ENCODE measurements at places on chromosomes 13 and 19.
A peak's percentile ranks its signal among the peaks of the same experiment; 100 is the strongest.

DNA sequence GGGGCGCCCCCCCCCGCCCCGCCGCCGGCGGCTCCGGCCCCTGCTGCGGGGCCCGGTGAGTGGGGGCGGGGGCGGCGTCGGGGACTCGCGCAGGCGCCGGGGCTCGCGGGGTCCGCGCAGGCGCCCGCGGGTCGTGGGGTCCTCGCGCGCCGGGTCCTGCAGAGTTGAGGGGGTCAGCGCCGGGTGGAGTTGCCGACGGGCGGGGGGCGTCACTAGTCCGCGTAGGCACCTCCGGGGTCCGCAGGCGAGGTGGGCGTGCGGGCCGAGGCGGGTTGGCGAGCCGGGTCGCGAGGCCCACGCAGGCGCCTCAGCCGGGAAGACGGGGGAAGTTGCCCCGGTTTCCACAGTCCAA lies 365 bp downstream of the PPP6R1 start:
- DNase-seq = peak; percentile 40

- DNase-seq = no peak
Measured at GRCh38 chr19:12752056-12752781, 628 bp downstream of the BEST2 start.

DNA sequence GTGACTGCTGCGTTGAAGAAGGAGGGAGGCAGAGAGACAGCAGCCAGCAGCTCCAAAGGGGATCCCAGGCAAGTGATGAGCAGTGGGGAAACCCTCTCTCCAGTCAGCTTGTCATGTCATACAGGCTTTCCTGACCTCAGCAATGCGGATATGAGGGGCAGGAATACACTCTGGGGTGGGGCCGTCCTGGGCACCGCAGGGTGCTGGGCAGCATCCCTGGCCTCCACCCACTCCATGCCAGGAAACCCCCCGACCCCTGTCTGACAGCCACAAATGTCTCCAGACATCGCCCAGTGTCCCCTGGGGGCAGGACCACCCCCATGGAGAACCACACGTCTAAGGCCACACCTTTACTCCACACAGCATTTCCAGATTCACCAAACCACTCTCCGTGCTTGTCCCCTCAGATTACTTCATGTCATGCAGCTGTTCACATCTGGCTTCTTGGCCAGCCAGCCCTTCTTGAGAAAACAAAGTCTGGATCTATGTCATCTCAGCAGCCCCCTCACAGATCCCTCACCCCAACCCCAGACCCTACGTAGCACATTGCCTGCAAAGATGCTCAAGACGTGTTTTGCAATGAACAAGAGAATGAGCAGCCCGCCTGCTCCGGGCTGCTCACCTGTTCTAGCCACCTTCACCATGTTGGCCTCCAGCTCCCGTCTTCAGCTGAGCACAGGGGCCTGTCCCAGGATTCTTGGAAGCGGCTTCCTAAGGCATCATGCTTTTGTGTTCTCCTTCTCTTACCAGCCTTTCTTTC lies 46.5 kb downstream of the RFX2 start:
- DNase-seq = no peak

- DNase-seq = no peak
Measured at GRCh38 chr13:80196756-80197155, 144.2 kb downstream of the SPRY2 start.

- no peak for DNase-seq
Measured at GRCh38 chr13:73677048-73677601, 457.1 kb downstream of the KLF12 start.

DNA sequence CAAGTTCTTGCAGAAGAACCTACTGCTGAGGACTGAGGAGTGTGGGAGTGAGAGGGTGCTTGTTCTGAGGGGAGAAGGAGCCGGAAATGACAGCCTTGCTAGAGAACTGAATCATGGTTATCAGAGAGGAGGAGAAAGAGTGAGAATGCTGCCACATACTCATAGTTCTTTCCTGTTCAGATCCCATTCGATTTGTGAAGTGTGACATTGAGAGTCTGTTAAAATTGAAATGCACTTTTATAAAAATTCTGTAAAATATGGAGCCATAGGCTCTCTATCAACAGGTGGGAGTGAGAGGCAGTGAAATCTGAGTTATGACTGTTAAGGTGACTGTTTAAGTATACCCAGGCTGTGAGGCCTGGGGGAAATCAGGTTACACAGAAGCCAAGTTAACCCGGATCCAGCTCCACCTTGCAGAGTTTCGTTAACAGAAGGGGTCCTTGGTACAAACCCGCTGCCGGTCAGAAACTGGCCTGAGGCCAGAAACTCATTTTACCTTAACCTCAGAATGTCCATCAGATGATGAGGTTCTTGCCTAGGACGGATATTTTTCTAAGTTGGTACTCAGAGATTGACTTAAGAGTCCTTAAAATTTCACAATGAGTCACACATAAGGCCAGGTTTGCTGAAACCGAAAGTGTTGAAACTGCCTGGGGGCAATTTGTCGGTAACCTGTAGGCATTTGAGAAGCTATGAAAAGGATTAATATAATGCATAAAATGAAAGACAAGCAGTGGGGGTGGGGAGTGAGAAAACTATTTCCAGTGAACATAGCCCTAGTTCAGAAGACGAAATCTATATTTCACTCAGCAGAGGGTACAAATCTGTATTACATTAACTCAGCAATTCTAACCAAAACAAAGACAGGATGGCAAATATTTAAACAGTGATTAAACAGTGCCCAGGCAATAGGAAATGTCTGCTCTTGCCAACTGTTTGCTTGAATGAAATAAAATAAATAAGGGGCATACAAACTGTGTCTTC lies 350.5 kb downstream of the KCNRG start:
- no peak for DNase-seq

DNA sequence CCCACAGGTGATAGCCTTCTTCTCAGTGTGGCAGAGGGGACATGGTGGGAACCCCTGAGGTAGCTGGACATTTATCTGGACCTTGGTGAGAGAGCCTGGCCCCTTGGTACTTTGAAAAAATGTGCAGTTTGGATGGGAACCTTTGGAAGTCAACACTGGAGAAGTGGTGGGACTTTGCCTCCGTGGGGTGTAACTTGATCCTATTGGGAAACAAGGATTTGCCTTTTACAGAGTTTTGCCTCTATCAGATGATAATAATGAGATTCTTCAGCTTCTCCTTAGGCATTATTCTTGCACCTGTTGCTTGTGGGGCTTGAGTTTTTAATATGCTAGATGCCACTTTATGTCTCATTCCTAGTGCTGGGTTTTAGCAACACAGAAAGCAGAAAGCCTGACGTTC lies 99.0 kb downstream of the ERCC5 start:
- no peak for DNase-seq

DNA sequence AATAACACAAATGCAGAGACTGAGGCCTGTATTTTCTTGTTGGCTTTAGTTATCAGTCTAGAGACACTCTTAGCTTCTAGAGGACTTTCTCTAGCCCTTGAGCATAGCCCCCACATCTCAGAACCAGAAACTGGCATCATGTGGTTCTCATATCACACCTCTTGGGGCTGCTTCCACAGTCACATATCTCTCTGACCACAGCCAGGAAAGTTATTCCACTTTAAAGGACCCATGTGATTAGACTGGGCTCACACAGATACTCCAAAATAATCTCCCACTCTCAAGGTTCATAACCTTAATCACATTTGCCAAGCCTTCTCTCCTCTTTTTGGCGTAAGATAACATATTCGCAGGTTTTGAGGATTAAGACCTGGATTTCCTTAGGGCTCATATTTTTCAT lies 846.9 kb upstream of the MIR17HG start:
- no peak for DNase-seq

- no peak for DNase-seq
Measured at GRCh38 chr19:2983351-2984214, 6.2 kb downstream of the TLE6 start.

DNA sequence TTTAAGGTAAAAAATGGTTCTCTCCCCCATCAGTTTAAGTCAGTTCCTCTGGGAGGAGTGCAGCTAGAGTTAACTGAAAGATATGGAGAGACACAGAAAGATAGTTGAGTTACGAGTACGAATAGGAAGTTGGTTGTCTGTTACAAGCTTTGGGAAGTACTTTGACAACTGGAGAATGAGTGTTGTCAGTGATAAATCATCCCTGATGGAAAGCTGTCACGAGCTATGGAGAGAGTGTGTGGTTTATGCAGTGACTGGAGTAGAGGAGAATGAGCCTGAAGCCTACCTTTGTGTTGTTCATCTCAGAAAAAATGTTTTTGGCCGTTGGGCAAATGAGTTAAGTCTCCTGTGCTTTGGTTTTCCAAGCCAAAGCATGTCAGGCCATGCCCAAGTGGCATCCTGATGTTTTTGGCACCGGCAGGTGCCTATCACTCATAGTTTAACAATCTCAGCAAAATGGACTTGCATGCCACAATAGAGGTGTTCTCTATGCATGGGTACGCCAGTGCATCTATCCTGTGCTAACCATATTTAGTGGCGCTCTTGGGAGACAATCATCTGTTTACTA lies 350.2 kb downstream of the IRS2 start:
- DNase-seq = no peak

GRCh38 chr19:3521104-3521445 lies 15.0 kb downstream of the FZR1 start:
- no peak for DNase-seq

DNA sequence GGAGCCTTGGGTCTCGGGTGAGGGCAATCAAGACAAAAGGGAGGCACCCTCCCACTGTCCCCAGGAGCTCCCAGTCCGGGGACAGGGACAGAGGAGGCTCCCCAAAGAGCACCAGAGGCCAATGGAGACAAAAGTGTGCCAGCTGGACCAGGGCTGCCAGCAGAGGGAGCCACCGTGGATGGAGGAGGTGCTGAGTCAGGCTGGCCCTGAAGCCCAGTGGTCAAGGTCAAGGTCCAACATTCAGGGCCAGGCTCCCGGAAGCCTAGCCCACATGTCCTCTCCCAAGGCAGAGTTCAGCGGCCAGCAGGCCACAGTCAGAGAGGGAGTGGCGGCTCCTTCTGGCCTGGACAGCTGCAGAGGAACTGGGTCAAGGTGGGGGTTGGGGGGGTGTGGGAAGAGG lies 8.4 kb downstream of the COL5A3 start:
- DNase-seq = no peak

GRCh38 chr19:18494267-18494607 lies 27.6 kb downstream of the ELL start:
- no peak for DNase-seq

All from caudate nucleus (tissue), 63 donors.